ENCODE measurements at places on chromosomes 1 and 21.

GRCh38 chr1:151475175-151475574, 15.9 kb upstream of the POGZ start:
- DNase-seq = peak; percentile 62

DNA sequence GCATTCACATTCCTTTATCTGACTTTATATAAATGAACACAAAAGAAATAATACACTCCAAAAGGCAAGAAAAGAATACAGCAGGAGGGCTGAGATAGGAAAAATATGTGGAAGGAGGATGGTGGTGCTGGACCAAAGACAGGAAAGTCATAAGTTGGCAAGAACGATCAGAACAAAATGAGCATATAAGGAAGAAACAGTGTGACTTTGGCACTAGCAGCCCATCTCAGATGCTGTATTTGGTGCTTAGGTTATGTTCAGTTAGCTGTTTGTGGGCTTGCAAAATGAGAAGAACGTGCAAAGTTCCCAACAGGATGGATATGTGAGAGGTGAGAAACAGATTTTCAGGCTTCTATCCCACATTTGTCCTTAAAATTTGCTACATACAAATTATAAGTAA, 719.8 kb upstream of the ADGRL4 start:
- DNase-seq = no peak

- DNase-seq = no peak
Observed at GRCh38 chr1:107404756-107405155, 263.9 kb downstream of the NTNG1 start.

DNA sequence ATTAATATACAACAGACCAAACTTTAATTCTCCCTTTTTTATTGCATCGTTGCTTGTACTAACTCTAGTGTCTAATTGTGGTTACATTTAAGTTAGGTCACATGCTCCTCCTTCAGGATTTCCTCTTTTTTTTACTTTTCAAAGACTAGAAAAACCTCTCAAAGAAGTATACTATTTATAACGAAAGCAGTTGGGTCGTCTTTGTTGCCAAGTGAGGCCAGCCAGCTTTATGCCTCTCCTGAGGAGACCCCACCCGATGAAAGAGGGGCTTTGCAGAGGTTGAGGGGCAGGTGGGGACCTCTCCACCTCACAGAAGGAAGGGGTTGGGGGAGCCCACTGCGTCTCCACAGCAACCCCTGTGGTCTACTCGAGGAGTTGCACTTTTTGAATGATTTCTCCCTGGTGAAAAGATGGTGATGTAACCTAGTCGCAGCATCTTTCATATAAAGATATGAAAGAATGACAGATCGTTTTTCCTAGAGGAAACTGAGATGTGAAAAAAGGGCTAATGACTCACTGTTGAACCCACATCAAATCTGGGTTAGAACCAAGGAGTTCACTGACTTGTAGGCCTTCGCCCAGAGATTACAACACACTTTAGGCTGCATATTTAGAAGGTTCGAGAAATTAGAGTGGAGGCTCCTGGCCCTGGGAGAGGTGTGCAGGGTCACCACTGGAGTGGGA, 6.4 kb downstream of the TGFB2 start:
- peak; percentile 13 for DNase-seq

GRCh38 chr1:49016030-49016977, 239.6 kb upstream of the BEND5 start:
- no peak for DNase-seq

GRCh38 chr1:225834417-225835329, 24.7 kb downstream of the EPHX1 start:
- DNase-seq = no peak

- no peak for DNase-seq
Observed at GRCh38 chr21:38930853-38931252, 125.1 kb downstream of the ETS2 start.

DNA sequence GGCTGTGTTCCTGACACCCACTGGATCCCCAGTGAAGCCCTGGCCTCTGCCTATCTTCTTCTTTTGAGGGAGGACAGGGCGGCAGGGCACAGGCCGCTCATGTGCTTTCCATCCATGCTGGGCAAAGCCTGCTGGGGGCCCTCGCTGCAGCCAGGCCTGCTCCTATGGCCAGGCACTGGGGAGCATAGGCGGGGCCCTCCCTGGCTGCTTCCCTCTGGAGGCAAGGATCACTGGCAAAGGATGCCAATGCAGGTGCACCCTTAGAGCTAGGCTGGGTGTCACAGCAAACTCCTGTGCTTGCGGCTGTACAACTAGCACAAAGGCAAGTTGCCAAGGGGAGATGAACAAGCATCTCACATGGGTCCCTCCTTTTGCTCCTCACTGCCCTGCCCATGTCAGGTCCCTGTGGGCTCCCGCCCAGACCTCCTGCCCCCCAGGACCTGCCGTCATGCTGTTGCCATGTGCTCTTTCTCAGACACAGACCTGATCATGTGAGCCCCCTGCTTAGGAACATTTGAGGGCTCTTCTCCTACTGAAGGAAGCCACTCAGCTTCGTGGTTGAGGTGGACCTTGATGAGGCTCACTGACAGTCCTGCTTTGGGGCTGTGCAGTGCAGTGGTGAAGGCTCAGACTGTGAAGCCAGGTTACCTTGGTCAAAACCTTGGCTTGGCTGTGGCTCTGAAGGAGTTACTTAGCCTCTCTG, 393.6 kb downstream of the PTPRU start:
- DNase-seq = no peak

DNA sequence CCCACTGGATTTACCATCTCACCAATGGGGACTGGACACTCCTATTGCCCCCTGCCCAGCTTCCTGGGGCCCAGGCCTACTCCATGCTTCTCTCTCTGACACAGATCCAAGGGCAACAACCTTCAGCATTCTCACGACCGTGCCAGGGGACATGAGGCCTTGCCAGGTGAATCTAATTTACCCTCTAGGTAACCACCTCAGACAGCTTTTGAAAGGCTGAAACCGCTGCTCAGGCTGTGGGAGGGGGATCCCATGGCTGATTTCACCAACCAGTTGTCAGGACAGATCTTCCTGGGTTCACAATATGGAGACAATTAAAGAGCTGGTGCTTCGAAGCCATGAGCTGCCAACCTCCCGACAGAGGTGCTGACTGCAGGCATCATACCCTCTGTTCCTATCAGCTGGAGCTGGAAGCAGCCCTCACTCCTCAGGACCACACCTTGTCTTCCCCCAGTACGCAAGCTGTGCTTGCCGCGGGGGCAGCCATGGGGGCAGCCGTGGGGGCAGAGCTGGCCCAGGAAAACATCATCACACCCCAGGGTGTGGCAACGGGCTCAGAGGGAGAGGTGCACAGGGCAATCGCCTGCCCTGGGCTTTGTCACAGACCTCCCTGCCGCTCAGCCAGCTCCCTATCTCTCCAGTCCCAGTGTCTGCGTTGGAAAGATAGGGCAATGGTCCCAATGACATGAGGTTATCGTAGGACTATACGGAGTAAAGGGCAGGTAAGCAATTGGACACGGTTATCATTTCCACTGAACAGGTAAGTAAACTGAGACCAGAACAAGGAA, 120.2 kb downstream of the DMRTB1 start:
- DNase-seq = no peak

GRCh38 chr1:156945881-156946661, 25.6 kb downstream of the LRRC71 start:
- DNase-seq = no peak

- no peak for DNase-seq
Observed at GRCh38 chr1:77406661-77407060, 124.8 kb downstream of the AK5 start.

GRCh38 chr1:199173356-199173755, 534.5 kb downstream of the PTPRC start:
- no peak for DNase-seq

DNA sequence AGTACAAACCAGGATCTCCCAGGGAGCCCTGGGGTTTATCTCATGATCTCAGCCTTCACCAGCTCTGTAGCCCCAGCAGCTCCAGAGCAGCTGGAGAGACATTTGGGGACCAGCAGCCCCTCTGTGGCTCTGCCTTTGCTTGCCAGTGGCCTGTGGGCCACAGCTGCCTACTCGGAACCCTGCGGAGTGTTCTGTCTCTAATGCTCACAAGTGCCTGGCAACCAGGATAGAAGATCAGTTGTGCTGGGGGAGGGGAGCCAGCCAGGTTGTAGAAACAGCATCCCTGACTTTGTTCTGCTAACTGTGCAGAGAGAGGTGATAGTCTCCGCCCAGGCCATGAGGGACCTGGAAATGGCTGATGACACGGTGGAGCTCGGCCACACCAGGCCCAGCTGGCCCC, 50.9 kb upstream of the KCNJ15 start:
- no peak for DNase-seq

DNA sequence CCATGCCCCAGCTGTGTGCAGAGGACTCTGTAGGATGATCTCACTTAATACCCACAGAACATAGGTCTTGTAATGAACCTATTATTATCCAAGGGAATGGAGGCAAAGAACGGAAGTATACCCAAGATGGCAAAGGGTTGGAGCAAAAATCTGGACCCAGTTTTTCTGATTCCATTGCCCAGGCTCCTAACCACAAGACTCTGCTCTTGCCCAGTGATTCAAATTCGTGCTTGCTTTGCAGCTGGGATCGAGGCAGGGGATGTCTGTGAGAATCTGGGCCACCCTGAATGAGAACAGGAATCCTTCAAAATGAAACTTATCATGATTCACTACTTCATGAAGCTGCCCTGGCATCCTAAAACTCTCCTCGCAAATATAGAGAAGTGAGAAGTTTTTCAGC, 97.5 kb upstream of the KCNJ6 start:
- no peak for DNase-seq

- no peak for DNase-seq
Observed at GRCh38 chr1:29829448-29830344, 593.4 kb downstream of the PTPRU start.

DNA sequence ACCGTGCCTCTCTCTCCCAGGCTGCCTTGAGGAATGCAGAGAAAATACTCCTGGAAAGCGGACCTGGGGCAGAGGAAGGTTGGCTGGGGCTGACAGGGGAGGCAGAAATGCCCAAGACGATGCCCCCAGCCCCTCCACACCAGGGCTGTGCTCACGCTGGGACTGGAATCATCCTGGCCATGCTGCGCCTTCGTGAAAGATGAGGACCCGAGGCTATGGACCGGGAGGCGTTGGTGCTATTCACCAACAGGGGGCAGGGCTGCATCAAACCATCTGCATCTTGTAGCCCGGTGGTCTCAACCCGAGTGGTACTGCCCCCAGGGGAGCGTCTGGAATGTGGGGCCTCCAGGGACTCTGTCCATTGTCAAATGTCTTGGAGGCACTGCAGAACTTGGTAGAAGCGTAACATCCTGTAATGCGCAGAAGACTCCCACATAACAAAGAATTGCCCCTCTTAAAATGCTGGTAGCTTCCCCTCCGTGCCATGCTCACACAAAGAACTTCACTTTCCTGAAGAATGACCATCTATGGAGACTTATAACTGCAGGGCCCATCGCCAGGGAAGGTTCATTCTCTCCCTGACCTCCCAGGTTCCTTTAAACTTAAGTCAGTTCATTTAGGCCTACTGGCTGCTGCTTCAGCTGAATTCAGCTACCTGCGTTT, 251.2 kb downstream of the RRAGC start:
- peak; percentile 8 for DNase-seq

DNA sequence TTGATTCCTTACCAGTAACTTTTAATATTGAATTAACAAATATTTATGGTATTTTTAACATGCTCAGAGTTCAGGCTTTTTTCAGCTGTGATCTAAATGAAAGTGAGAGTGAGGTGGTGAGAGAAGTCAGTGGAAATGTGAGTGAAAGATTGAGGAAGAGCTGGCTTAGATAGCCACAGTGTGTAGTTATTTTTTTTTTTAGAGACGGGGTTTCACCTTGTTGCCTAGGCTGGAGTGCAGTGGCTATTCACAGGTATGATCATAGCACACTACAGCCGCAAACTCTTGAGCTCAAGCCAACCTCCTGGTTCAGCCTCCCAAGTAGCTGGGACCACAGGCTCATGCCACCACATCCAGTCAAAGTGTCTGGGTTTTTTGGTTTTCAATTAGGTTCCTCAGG, 10.9 kb downstream of the RNF11 start:
- no peak for DNase-seq

GRCh38 chr1:238624776-238625175, 734.1 kb upstream of the ZP4 start:
- DNase-seq = no peak

DNA sequence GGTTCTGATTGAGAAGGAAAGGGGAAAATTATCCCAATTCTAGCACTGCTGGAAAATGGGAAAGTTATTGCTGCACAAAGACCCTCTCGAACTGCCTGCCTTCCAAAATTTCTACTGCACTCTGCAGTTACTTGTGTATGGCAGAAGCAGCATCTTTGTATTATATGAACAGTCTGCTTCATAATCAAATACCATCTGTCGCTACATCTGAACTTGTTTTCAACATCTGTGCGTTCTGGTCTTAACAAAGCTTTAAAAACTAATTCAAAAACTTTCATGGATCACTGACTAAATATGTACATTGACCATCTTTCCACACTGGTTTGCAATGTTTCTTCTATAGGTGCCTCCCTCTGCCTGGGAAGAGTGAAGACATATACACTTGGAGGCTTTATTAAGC, 79.2 kb downstream of the PROX1 start:
- DNase-seq = no peak

GRCh38 chr1:57142169-57142568, 176.4 kb upstream of the C8B start:
- DNase-seq = no peak

- DNase-seq = no peak
Observed at GRCh38 chr1:78716186-78716585, 66.6 kb downstream of the IFI44 start.

DNA sequence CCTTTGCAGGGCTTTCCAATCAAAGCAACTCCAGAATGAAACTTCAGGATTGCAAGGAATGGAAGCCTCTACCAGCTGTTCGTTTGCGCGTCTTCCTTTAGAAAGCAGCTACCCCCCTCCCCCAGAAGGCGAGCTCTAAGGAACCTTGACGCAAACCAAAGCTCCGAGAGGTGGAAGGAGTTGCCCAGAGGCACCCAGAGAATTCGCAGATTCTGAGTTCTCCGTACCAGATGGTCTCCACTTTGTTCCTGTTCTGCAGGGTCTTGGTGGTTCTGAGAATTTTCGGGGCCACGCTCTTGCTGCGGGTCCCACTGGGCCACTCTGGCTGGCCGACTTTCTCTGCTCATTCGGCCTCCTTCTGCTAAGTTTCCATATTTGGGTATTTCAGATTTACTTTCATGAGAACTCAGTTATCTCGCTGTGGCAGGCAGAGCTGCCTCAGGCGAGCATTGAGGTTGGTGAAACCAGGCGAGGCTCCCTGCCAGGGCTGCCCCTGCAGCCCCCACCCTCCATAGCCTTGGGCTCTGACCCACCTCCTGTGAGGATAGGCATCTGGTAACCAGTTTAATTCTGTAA, 801 bp downstream of the TRAF5 start:
- peak; percentile 24 for DNase-seq

GRCh38 chr21:29293495-29293894, 5.2 kb upstream of the BACH1 start:
- DNase-seq = no peak

All from stimulated activated CD4-positive, alpha-beta T cell treated with anti-CD3 and anti-CD28 coated beads, Interleukin-1b, Interleukin-23, amount 100 ng/mL, for 48 hours (primary cell).